ENCODE measurements at places on chromosomes 16 and 17.

GRCh38 chr17:67359960-67360791 is 6.2 kb downstream of the PSMD12 start:
- no peak for DNase-seq

DNA sequence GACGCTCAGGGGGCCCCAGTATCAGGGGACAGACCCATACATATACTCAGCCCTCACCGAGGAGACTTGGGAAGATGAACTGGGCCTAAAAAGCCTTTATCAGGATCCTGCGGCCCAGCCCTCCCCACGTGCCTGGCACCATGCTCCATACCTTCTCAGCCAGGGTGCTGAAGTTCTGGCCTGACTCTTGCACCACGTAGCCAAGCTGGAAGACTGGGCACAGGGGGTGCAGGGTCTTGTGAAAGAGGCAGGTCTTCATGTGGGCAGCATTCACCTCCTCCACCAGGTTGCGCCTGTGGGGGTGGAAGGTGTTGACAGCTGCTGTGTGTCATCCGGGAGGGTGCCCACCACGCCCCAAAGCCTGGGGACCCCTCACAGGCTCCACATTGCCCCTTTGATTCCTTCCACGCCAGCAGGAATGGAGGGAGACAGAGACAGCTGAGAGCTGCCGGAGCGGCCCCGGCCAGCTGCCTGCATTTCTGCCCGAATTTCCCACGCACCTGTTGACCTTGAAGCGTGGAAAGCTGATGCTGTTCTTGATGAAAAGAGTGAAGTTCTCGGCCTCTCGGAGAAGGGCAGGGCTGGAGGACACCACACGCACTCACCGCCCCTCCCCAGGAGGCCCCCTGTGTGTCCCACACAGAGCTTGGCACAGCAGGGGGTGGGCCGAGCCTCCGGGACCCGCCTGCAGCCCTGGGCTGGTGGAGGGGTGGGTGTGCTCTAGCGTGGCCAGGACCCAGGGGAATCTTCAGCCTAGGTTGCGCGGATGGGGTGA is 10.4 kb upstream of the CAMKK1 start:
- DNase-seq, result no peak

- DNase-seq, result no peak
Observed at GRCh38 chr17:34001246-34001645, 253.8 kb upstream of the CCL2 start.

- DNase-seq, result no peak
Observed at GRCh38 chr16:58461056-58461455, 38.9 kb upstream of the NDRG4 start.

All from stromal cell of bone marrow (primary cell).